NCI-H187 treated with DMSO at 0.1 percent for 48 hours (cell line): ENCODE measurements at places on chromosomes 7 and 10.

DNA sequence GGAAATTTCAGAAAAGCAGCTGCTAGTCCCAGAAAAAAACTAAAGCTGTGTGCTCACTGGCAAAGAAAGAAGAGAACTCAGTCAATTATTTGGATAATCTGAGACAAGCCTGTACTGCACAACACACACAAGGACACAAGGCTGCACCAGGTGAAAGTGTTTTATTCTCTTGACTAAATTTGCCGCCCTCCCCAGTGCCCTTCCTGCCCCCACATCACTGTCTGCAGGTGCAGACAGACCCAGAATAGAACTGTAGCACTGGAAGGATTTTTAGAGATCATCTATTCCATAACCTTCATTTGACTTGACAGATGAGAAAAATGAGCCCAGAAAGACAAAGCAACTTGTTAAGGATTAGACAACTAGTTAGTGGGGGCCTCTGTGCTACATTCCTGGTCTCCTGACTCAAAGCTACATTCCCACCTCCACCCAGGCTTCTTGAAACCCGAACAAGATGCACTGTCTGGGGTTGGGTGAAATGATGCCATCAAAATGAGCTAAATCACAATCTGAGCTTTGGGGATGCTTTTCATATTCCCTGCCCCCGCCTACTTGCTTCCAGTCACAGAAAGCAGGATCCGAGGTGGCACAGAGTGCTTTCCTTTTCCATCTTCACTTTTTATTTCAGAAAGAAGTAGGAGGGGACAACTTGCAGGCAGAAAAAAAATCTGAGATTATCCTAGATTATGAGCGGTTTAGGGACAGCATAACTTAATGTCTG is 5.2 kb upstream of the VAX1 start:
- no peak for DNase-seq

DNA sequence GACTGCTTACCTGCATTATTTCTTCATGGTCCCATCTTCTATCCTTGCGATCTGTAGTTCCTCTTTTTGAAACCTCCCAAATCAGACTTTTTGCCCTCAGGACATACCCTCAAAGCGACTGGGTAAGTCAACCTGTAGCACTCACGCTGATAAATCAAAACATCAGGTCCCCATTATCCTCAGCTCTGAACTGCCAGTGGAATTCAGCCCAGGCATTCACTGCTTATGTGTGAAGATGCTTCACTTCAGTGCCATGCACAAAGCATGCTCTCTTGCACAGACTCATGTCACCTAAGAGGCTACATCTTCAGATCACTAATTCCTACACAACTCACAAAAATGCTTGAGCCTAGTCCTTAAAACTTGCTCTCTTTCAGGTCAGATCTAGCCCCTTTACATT is 283.6 kb upstream of the KLF6 start:
- no peak for DNase-seq

GRCh38 chr7:147308539-147308938 is 1191.9 kb downstream of the CNTNAP2 start:
- DNase-seq: no peak

DNA sequence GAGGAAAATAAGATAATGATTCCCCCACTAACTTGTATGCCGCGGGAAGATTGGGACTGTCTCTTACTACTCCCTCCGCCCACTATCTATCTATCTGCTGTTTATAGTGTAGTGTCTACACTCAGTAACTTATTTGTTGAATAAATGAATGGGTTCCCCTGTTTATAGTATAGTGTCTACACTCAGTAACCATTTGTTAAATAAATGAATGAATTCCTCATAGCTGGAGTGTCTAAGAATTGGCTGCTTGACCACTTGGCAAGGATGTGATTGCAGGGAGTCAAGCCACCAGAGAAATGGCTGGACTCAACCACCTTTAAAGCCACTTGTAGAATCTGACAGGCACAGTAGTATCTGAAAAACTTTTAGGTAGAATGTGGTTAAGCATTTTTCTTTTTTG is 147.1 kb downstream of the TRIL start:
- DNase-seq: no peak

GRCh38 chr10:7407368-7408290 is 3.2 kb downstream of the SFMBT2 start:
- DNase-seq: no peak

DNA sequence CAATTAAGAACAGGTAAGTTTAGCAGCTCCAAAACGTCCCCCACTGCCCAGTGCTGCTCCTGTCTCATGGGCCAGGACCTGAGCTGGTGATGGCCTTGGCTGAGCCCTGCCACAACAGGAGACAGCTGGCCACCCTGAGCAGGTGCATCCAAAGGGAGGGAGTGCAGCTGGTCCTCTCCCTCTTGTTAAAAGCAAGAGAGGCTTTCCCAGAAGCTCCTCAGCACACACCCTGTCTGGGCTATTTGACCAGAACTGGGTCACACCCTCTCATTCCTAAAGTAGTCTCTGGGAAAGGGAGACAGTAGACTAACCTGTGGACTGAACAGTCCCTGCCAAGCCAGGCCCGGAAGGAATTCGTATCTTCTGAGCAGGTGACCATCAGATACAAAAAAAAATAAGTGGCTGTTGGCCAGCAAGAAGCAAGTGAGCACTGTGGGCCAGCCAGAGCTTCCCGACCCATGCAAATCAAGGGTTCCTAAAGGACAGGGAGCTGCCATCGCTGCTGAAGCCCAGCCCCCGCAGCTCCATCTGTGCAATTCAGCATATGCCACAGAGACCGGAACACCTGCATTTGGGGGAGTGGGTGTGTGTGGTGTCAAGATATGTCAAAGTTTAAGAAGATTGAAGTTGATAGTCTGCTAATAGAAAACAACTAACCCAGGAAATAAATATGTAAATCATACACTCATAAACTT is 2.1 kb upstream of the TMEM72 start:
- peak; percentile 18 for DNase-seq

DNA sequence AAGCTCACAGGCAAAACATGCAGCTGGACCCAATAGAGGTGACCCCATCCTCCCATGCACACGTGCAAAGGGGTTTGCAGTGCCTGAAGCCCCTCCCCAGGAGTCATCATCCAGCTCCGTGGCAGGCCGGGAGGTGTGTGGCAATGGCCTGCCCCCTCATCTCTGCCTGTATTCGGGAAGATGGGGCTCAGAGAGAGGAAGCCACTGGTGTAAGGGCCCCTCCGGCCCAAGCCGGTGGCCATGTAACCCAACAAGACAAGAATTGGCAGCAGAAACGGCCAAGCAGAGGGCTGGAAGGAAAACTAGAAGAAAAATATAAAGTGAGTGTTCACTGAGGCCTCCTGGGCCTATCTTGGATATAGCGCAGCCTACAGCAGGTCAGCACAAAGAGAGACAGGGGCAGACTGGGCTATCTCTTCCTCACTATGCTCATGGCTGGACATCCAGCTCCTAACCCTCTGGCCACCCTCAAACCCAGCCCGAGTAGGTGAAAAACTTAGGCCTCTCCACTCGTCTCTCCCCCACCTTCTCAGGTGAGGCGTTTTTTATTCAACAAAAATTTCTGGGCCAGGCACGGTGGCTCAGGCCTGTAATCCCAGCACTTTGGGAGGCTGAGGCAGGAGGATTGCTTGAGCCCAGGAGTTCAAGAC is 158.1 kb downstream of the CCDC3 start:
- DNase-seq: no peak

DNA sequence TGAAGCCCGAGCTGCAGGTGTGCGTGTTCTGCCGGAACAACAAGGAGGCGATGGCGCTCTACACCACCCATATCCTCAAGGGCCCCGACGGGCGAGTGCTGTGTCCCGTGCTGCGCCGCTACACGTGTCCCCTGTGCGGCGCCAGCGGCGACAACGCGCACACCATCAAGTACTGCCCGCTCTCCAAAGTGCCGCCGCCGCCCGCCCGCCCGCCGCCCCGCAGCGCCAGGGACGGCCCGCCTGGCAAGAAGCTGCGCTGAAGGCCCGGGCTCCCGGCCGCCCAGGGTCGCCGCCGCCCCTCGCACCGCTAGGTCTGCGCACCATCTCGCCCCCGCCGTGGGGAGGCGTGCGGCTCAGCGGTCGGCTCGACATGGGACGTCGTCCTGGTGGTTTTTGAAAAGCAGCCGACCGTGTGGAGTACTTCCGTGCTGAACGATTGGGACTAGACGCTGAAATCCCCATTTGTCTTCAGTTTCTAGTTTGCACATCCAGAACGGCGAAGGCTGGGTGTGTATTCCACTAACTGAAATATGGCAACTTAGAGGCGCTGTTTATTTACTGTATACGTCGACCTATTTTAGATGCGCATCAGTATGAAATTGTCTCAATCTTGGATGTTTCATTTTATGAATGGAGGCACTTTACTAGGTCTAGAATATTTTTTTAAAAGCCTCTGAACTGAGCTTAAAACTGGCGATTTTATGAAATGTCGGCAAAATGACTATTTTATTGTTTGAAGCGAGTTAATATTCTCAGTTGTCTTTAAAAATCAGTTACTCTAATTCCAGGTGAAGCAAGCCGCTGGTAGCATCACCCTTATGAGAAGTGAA is 1.1 kb downstream of the NANOS1 start:
- peak; percentile 6 for DNase-seq

DNA sequence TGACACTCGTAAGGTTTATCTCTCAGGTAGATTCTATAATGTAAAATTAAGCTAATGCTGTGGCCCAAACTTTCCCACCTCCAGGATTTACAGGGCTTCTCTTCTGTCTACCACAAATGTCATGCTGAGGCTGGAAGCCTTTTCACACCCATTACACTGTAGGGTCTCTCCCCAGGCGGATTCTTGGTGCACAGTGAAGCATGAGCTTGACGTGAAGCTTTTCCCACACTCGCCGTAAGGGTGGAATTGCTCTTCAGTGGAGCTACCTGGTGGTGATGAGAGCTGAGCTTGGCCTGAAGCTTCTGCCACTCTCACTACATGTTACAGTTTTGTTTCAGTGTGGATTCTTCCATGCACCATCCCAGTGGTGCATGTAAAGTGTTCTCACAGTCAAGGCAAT is 11.4 kb downstream of the FAM200A start:
- DNase-seq: no peak

DNA sequence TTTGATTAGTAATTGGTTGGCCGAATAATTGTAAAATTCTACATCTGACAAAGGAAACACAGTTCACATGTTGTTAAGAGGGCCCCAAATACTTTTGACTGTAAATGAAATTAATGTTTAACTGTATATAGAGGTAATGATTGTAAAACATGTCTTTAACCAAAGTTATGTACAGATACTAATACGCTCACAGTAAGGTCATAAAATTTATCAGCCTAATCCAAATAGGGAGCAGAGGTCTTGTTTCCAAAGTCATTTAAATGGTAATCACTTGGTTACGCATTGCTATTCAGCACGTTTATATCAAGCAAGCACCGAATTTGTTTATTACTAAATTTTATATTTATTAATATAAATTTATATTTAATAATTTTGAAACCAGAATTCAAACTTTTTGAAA is 1.4 kb downstream of the PHYHIPL start:
- DNase-seq: no peak

DNA sequence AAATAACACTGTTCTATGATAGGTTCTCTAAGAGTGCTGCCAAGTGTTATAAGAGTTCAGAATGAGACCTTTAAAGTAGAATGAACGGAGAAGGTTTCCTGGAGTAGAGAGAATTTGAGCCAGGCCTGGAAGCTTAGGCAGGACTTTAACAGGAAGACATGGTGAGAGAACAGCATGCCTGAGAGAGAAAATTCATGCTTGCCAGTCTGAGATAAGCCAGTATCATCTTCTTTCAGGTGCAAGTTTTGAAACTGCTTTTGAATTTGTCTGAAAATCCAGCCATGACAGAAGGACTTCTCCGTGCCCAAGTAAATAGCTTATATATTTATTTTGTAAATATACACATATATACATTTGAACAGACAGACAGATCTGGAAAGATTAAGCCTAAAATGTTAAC is 22.1 kb downstream of the ARMC10 start:
- no peak for DNase-seq

DNA sequence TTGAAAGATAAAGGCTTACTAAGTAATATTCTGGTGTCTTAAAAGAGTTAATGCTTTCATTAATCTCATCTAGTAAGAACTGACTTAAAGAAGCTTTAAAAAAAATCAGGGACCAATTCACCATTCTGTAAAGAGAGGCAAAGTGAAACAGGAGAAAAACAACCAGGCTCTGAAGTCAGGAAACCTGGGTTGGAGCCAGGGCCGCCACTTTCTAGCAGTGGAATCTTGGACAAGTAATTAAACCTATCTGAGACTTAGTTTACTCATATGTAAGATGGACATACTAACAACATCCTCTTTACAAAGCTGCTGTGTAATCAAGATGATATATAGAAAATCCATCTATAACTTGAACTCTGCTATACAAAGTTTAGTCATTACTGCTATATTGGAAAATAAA is 154.1 kb downstream of the RNLS start:
- DNase-seq: no peak

GRCh38 chr7:45982132-45982531 is 61.1 kb upstream of the IGFBP3 start:
- DNase-seq: no peak

DNA sequence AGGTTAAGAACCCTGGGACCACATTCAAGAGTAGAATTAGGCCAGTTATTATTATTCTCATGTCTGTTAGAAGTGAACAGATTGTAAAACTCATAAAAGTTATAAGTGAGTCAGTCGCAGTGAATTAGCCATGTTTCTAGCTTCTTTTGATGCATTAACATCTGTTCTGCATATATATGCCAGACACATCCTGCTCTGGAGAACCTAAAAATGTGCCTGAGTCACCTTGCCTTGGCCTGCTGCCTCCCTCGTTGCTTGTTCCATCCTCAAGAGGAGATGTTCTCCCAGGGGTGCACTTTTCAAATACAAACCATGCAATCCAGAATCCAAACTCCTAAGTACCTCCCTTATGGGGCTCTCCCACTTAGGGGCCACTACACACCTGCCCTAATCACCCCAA is 14.8 kb downstream of the TSPAN12 start:
- no peak for DNase-seq

DNA sequence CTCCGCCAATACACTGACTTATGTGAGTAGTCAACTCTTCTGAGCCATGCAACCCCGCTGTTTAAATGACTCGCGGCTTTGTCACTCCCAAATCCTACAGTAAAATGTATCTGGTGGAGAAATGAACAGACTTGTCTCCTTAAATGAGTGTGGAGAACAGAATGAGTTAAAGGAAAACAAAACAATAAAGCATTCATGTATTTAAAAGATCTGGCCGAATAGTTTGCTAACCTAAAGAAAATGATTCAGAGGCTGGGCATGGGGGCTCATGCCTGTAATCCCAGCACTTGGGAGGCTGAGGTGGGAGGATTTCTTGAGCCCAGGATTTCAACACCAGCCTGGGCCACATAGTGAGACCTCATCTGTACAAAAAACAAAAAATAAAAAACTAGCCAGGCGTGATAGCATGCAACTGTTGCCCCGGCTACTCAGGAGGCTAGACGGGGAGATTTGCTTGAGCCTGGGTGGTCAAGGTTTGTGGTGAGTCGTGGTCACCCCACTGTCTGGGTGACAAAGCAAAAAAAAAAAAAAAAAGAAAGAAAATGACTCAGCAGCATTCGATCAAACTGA is 86.5 kb upstream of the PFKP start:
- no peak for DNase-seq
